ENCODE measurements at places on chromosomes 13 and 19.
A peak's percentile ranks its signal among the peaks of the same experiment; 100 is the strongest.

- no peak for DNase-seq
Observed at GRCh38 chr19:10923260-10924112, 5.0 kb downstream of the YIPF2 start.

- DNase-seq, result no peak
Observed at GRCh38 chr13:53778937-53779336, 750.3 kb downstream of the OLFM4 start.

GRCh38 chr19:42121656-42122069, 10.6 kb downstream of the POU2F2 start:
- DNase-seq, result peak; percentile 73

DNA sequence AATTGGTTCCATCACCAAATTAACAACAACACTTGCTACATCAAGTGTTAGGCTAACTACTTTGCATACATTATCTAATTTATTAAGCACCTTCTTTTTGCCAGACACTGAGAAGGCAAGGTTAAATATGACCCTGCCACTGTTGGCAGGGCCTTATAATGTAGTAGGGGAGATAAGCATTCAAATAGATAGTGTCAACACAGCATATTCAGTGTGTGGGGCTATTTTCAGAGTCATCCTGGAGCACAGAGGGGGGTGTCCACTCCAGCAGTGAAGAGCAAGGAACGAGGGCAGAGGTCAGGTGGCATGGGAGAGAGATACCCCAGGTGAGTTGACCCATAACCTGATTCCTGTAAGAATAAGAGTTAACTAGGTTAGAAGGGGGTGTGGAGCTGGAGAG, 121.6 kb downstream of the COG6 start:
- no peak for DNase-seq

DNA sequence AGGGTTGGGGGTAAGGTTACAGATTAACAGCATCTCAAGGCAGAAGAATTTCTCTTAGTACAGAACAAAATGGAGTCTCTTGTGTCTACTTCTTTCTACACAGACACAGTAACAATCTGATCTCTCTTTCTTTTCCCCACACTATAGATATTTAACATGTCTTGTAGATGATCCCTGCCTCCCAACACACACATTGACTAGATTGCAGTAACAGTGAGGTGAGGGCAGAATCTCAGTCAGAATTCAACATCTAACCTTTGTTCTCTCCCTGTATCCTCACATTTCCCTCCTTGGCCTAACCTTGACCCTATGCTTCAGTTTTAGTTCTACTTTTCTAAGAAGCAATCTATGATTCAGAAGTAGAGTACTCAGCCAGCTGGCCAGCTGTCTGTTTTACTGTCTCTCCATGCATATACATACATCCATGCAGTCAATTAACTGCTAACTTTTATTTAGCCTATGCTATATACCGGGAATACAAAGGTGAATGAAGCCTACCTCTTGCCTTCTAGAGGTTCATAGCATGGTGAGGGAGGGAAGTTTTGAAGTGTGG, 18.1 kb downstream of the DNAJC15 start:
- DNase-seq, result no peak

GRCh38 chr19:1384478-1385110, 887 bp downstream of the NDUFS7 start:
- no peak for DNase-seq

GRCh38 chr19:3899531-3900294, 19.2 kb downstream of the ATCAY start:
- no peak for DNase-seq

DNA sequence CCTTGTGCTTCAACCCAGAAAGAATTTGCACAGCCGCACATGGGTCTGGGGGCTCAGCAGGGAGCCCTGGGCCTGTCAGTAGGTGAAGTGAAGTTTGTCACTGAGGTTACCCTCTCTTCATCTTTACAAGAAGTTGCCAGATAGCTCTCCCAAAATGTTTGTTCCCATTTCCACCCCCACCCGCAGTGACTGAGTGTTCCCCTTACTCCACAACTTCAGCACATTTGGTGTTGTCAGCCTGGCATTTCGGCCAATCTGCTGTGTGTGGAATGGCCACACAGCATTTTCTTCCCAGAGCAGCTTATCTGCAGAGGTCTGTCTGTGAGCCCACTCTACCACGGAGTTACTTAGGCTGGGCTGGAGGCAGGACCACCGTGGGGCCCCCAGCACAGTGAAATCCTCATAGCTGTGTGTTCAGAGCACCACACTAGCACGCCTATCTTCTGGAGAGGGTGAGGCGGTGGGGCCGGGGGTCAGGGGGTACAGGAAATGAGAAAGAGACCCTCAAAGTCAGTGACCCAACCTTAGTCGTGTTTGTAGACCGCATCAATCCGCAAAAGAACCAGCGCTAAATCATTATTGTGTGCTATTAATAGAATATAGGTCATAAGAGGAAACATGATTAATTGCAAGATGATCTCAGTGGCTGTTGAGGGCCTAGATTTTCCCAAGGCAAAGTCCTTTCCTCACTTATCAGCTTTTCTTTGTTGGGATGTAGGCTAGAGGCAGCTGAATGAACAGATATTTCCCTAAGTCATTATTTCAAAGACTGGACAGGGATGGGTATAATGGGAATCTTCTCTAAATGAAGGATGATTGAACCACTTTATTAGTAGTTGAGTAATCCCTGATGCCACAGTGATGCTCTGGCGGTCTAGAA, 116.0 kb downstream of the SIPA1L3 start:
- no peak for DNase-seq

DNA sequence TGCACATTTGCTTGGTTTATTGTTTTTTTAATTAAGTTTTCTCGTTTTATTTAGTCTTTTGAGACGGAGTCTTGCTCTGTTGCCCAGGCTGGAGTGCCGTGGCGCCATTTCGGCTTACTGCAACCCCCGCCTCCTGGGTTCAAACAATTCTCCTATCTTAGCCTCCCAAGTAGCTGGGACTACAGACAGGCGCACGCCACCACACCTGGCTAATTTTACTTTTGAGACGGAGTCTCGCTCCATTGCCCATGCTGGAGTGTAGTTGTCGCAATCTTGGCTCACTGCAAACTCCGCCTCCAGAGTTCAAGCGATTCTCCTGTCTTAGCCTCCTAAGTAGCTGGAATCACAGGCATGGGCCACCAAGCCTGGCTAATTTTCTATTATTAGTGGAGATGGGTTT, 1.3 kb downstream of the RPS9 start:
- DNase-seq, result no peak

GRCh38 chr19:32022731-32023563, 322.5 kb upstream of the ZNF507 start:
- no peak for DNase-seq

- DNase-seq, result no peak
Observed at GRCh38 chr13:96662036-96662435, 332.2 kb downstream of the OXGR1 start.

GRCh38 chr19:10946958-10947657, 13.7 kb upstream of the SMARCA4 start:
- DNase-seq, result no peak

DNA sequence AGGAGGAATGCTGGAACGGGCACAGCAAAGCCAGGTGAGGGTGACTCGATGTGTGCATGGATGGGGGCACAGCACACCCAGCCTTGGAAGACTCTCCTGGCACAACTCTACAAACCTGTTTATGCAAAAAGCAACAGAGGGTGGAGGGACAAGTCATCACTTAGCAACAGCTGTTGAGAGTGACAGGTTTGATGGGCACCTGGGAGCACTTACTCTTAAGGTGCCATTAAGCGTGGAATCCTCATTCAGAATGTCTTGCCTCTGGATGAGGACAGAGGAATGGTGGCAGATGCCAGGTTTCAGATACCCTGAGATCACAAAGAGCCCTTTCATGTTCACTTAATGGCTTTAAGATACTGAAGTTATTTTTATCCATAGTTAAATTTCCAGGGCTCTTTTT, 97.0 kb downstream of the DCT start:
- no peak for DNase-seq

DNA sequence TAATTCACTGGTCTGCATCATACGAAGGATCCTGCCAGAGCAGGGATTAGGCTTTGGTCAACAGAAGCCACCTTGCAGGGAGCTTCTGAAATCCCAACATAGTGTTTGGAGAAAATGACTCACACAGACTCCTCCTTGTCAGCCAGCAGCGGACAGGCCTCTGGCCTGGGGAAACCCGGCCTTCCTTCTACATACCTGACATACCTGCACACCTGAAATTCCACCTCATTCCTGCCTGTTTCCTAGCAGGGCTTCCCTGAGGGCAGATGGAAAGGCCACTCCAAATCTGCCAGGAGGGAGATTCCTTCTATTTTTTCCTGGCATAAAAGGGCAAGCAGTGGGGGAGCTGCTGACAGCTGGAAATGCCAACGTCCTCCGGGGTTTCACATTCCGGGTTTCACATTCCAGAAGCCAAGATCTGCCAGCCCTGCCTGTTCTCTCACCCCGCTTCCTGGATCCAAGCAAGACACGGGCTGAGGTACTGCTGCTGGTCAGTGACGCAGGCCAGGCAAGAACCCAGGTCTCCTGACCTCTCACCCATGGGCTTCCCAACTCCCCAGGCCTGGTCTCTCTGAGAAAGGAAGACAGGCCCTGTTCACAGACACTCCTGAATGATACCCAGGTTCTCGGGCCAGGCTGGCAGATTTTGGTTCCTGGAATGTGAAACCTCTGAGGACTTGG, 18.2 kb upstream of the IGFL1 start:
- no peak for DNase-seq

- no peak for DNase-seq
Observed at GRCh38 chr19:1474765-1475351, 4.2 kb downstream of the C19orf25 start.

DNA sequence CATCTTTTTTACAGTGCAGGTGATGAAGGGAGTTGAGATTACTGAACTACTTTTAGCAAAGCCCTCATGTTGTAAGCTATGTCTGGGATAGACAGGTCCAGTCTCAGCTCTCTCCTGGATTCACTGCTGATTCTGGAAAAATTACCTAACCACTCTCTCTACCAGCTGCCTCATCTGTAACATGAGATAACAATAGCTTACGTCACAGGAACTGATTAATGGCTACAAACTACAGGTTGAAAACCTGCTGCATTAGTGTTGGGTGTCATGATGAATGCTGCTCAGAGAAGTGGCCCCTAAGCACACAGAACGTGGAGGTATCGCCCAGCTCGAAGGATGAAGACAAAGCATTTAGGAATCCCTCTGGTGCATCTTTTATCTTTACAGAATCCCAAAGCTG, 277.8 kb downstream of the ABCC4 start:
- no peak for DNase-seq

GRCh38 chr19:11642902-11643301, 45.6 kb downstream of the ZNF627 start:
- no peak for DNase-seq

DNA sequence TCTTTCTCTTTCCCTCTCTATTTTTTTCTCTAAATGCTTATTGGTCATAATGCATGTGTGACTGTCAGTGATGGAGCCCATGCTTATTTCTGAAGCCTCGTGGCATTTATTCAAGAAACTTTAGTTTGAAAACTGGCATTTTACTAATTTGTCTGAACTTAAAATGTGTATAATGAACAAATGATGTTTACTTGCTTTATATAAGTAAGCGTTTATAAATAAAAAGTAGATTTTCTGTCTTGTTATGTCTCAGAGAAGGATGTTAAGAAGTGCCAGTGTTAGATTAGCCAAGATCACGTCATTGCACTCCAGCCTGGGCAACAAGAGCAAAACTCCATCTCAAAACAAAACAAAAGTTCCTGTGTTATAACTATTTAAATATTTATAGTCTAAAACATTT, 1568.1 kb downstream of the EFNB2 start:
- no peak for DNase-seq

DNA sequence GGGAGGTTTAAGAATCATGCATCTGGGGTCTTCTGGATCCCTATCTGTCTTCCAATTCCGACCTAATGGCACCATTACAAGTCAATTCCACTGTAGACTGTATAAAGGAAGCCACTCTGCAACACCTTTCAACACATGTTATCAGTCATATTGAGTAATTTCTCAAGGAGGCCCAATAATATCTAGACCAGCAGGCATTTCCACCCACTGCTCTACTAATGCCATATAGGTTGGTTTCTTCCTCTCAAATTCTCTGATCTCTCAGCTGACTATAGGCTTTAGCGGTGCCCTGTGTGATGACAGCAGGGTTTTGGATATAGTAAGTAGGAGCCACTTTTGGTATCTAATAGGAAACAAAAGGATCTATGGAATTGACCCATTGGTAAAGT, 12.4 kb upstream of the ITM2B start:
- no peak for DNase-seq

DNA sequence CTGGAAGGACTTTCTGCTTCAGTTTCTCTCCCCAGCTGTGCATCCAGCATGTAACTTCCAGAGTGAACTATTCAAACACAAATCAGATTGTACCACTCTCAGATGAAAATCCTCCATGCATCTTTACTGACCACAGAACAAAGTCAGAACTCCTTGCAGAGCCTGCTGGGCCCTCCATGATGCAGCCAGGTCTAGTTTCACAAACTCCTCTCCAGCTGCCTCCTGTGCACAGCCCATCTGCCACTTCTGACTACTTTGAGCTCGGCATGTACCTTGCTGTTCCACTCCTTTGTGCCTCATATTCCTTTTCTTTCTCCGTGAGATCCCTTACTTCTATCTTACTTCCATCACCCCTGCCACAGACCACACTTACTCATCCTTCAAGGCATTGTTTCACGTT, 31.4 kb downstream of the NALCN start:
- no peak for DNase-seq

DNA sequence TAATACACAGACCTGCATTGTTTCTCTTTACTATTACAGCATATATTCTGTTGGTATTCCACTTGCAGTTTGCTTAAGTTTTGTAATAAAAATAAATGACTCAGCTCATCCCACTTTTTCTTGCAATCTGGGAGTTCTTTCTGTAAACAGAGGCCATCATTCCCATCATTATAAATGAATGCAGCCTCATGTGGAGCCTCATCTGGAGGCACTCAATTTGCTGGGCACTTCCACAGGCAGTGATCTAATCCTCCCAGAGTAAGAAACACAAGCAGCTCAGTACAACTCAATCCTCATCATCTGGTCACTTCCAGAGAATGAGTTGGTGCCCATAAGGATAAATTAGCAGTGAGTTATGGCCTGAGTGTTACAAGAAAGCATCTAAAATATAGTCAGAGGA, 2801.9 kb downstream of the PCDH9 start:
- no peak for DNase-seq

- DNase-seq, result no peak
Observed at GRCh38 chr13:93984876-93985275, 494.6 kb downstream of the DCT start.

DNA sequence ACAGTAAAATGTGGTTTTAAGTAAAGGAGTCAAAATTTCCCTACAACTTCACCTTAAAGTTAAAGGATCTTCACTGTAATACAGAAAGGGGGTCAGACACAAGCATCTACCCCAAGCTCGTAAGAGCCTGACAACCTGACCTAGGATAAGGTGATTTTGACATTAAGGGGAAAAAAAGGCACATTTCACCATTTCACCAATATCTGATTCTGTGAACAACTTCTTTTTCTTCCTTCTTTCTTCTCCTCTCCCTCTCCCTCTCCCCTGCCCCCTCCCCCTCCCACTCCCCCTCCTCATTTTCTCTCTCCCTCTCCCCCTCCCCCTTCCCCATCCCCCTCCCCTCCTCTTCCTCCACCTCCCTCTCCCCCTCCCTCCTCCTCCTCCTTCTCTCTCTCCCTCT, 796.7 kb upstream of the ARGLU1 start:
- DNase-seq, result no peak
